Breast epithelium (tissue), 4 donors: ENCODE measurements at places on chromosomes 13 and 19. TPM values are rescaled to one million over a fixed set of nuclear protein-coding genes. Genes with fewer than 3 reads are reported as not detected.

Gene LILRA1
- total RNA-seq, result 0.66 TPM

Gene PODNL1
- 0.80 TPM for total RNA-seq

GRCh38 chr19:17423429-17424208 lies 3.8 kb downstream of the MVB12A start:
- no peak for DNase-seq

GRCh38 chr19:42274065-42274682 lies 5.1 kb downstream of the CIC start:
- DNase-seq, result no peak

DNA sequence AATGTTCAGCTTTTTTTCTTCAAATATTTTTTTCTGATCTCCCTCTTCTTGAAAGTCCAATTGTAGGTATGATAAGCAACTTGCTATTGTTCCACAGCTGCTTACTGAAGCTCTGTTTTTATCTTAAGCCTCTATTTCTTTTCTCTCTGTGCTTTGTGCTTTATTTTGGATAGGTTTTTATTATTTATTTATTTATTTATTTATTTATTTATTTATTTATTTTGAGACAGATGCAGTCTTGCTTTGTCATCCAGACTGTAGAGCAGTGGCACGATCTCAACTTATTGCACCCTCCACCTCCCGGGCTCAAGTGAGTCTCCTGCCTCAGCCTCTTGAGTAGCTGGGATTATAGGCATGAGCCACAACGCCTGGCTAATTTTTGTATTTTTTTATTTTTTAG lies 199.4 kb downstream of the KLF12 start:
- DNase-seq, result no peak
